ENCODE measurements at places on chromosomes 1 and 21.

DNA sequence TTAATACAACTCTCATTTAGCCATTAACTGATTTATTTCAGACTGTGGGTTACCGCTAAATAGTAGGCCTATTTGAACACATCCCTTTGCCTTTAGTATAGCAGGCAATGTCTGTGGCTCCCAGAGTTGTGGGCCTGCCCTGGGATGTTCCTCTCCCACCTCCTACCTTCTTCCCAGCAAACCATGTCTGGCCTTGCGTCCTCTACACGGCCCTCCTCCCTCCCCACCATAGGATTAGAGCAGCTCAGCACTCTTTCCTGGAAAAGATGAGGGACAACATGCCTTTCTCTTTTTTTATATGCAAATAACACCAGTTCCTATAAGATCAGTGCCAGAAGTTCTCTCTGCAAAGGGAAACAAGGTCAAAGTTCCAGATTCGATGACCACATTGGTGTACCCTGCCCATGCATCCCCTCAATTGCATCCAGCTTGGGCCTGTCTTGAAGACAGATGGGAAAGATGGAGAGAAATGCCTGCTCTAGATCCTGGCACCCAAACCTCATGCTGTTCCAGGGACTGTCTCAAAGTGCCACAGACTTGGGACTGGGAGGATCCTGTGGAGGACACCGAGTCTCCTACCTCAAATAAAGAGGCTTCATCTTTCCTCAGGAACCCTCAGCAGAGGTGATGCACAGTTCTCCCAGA is 57.2 kb downstream of the CD46 start:
- no peak for DNase-seq

DNA sequence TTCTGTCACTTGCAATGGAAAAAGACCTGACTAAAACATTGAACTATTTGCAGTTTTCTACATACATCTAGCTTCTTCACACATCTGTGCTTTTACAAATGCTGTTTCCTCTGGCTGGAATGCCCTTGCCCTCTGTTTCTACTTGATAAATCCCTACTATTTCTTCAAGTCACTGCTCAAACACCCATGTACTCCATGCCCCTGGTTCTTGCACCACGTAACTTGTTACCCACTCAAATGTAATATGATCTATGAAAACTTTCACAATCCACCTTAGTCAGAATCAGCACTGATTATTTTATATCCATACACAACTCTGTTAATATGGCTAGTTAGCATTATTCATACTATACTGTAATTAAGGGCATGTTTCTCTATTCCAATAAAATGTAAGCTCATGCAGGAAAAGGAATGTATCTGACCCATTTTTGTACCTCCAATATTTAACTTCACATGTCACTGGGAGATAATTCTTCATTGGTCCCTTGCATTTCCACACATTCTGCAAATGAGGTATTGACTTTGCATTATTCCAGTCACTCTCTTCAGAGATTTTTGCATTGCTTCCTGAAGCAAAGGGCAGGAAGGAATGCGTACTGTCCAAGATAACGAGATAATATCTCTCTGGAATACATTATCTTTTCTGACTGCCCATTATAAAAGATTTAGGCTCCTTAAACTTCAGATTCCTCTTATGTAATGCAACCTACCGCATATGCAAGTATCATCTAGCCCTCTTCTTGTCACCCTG is 158.3 kb downstream of the COL24A1 start:
- DNase-seq: no peak

- DNase-seq: peak; percentile 12
Observed at GRCh38 chr1:157993147-157993917, at the start of gene KIRREL1. Gene KIRREL1 (plus strand): TSS chr1:157993645. CDS start chr1:157993677, 32 bp downstream.

DNA sequence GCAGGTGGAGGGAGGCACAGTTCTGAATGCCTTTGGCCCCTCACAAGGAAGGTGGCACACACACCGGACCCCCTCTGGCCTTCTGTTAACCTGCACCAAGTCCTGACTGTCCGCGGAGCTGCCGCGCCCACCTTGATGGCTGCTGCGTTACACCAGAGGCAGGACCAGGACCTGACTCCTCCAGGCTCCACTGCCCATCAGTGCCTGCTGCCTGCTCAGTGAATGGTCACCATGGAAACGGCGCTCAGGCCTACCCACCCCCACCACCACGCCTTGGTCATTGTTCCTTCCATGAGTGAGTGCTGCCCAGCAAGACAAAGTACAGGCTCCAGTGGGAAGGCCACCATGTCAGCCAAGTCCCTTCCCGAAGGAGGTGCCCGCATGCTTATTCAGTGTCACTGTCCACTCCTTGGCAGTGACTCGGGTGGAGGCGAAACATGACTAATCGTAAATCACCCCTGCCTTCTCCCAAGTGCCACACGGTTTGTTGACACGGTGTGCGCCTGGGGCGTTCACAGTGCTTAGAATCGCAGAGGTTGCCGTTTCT is 57.3 kb downstream of the SLC37A1 start:
- DNase-seq: peak; percentile 25

- DNase-seq: no peak
Observed at GRCh38 chr1:20141466-20141865, 2.3 kb downstream of the PLA2G2F start.

DNA sequence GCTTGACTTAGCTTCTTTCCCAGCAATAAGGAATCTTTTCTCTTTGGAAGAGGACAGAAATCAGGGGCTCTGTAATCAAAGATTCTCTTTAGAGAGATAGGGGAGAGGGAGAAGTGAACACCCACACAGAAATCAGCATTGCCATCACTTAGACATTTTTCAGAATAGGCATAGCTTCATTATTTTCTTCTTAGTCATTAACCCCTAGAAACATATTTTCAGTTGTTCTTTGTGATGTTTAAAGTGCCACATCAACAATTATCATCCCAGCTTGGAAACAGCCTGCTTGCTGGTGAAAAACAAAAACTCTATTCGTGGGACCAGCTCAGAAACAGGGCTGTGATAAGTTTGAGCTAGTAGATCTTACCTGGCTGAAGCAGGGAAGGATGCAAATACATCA is 88.3 kb upstream of the SLC44A3 start:
- DNase-seq: no peak

GRCh38 chr1:175054736-175055135 is 12.9 kb upstream of the TNN start:
- DNase-seq: no peak

DNA sequence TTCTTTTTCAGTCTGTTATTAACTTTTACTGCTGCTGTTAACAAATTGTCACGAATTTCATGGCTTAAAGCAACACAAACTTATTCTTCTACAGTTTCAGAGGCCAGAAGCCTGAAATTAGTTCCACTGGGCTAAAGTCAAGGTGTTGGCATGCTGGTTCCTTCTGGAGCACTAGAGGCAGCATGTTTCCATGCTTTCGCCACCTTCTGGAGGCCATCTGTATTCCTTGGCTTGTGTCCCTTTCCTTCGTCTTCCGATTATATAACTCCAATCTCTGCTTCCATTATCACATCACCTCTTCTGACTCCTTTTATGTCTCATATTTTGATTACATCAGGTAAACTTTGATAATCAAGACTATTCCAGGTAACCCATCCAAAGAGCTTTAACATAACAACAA is 1742.1 kb downstream of the BRINP3 start:
- no peak for DNase-seq

DNA sequence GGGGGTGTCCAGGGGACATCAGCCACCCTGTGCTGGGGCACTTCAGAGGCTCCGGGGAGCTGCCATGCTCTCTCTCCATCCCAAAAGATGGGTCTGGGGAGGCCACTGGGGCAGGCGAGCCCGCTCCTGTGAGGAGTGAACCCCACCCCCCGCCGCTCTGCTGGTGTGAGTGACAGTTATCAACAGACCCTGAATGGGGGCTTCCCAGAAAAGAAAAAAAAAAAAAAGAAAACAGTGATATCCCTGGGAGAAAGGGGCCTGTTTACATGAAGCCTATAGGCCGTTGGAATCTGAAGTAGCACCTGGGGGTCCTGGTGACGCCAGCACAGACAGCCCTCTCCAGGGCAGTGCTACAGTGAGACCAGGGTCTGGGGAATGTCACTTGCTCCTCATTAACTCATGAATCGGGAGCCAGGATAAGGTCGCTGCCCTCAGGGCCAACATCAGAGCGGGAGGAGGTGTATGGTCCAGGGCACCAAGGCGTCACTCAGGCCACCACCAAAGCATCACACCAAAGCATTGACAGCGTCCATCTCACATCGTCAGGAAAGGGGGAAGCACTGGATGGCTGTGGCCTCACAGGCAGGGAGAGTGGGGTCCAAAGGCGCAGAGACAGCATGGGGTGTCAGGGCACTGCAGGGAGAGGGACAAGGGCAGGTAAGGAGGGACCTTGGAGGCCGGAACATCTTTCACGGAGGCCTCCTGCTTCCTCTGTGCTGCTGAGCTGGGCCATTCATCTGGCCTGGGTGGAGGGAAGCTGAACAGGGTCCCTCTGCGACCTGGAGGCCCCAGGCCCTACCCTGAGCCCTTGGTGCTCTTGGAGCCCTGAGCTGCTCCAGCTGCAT is 8.4 kb upstream of the NPHP4 start:
- no peak for DNase-seq

DNA sequence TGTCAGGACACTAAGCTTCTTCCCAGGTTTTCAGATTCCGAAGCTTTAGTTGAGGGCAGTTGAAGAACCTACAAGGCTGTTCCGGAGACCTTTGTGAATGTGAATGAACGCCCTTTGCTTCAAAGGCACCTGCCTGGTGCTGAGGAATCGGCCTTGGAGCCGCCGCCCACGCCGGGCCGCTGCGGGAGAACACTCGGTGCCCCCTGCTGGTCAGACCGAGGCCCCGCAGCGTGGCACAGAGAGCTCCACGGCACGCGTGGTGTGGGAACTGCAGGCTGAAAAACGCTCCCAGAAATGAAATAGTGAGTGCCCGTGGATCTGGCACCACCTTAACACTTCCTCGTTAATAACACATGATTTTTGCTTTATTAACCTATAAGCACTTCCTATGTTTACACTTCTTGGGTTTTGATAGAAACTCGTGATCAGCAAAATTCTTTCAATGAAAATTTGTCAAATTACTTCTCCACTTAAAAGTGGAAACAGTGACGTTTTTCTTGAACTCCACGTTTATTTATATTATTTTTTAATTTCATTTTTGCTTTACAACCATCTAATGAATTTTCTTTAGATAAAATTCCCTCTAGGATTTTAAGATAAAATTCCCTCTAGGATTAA is 460.6 kb downstream of the DSCAM start:
- DNase-seq: peak; percentile 3

- no peak for DNase-seq
Observed at GRCh38 chr1:182829285-182829932, 9.7 kb upstream of the DHX9 start.

DNA sequence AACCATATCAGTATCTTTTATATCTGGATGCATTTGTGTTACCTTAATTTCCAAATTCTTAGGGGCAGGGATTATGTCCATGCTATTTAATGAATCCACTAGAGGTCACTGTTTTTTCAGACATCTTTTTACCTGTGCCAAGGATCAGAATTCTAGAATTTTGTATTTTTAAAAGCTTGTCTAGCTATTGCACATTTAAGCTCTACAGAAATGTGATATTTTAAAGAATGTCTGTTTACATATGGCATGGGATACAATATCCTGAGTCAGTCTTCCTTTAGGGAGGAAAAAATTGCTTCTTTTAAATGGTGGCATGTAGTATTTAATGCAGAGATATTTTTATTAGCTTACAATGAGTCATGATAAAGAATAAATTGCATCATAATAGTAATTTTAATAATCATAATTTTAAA is 11.3 kb downstream of the RPAP2 start:
- DNase-seq: peak; percentile 44

DNA sequence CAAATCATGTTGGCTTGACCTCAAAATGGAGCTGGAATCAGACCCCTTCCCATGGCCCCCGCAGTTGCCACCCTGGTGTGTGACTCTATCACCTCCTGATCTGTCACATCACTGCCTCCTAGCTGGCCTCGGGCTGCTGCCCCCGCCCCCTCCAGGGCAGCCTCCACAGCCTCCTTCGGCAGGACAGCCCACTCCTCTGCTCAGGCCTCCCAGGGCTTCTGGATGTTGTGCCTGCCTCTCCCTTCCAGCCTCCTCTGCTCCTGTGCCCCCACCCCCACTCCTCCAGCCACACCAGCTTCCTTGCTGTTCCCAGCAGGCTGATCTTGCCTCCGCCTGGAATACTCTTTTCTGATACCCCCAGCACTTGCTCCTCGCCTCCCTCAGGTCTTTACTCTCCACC is 134.4 kb upstream of the EDN2 start:
- no peak for DNase-seq

- DNase-seq: no peak
Observed at GRCh38 chr1:235945775-235946570, 79.3 kb upstream of the LYST start.

GRCh38 chr1:159088050-159088449 is 11.5 kb upstream of the AIM2 start:
- no peak for DNase-seq

GRCh38 chr1:17573518-17574041 is 34.1 kb downstream of the ARHGEF10L start:
- peak; percentile 9 for DNase-seq

DNA sequence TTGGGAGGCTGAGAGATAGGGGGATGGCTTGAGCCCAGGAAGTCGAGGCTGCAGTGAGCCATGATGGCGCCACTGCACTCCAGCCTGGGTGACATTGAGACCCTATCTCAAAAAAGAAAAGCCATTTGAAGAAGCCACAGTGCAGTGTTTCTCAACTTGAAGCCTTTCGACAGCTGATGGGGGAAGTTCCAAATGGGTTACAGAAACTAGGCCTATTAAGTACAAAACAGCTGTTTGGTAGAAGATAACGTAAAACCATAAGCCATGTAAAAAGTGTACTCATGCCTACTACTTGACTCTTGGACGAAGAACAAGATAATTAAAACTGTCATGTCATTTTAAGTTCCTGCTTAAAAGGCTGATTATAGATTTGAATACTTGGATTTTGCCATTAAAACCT is 16.6 kb downstream of the COPA start:
- no peak for DNase-seq

- DNase-seq: no peak
Observed at GRCh38 chr1:4081806-4082711, 182.0 kb upstream of the C1orf174 start.

GRCh38 chr1:166974647-166975345 is 544 bp downstream of the ILDR2 start:
- peak; percentile 64 for DNase-seq

GRCh38 chr1:18929686-18930085 is 26.8 kb downstream of the IFFO2 start:
- DNase-seq: no peak

DNA sequence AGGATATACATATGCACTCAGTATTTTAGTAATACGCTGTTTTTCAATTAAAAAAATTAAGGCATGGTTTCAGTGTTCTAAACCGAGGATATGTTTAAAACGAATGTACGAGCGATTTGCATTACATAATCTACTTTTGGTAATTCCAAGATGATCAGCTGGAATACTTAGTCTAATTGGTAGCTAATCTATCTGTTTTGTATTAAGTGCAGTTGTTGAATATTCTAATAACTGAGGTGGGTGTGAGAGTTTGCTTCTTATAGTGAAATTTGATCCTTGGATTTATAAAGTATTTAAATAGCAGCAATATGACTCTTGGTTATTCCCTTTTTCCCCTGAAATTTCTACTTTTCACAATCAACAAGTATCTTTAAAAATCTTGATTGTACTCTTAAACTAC is 1.3 kb downstream of the RNF2 start:
- DNase-seq: no peak
